ENCODE measurements at places on chromosomes 16 and 17. TPM values are rescaled to one million over a fixed set of nuclear protein-coding genes. Genes with fewer than 3 reads are reported as not detected.

CBX2 gene
- total RNA-seq = 50.0 TPM

DNA sequence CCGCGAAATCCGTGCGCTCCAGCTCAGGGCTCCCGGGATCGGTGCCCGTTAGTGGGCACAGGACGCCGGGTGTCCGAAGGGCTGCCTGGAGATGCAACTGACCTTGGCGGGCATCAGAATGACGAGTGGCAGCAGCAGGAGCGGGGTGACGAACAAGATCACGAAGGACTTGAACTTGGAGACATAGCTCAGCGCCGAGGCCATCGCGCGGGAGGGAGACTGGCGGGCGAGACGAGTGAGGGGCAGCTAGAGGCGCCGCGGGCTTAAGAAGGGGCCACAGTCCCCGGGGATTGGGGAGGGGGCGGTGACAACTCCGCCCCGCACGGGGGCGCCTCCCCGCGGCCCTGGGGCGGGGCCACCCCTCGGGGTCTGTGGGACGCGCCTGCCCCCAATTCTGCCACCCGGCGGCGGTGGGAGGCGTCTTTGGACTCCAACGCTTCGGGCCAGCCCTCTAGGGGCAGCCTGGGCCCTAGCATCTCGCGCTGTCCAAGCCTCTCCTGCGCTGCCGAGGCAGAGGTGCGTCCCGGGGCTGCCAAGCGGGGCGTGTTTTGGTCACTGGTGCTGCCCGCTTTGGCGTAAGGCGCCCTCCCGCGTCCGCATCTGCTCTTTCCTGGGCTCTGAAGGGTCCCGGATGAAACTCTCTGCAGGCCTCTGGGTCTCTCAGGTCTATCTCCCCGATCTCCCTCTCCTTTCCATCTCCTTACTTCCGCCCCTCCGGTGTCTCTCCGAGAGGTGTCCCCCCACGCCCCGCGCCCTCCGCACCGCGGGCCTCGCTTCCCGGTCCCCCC lies at the start of gene SLC13A5:
TSS of gene SLC13A5 (minus strand) at position 240 of the 788 bp plus-strand sequence. CDS start at position 204, 36 bp downstream.
- DNase-seq = no peak

GRCh38 chr17:74713171-74713755 lies 540 bp upstream of the CD300LF start:
- no peak for DNase-seq

DNA sequence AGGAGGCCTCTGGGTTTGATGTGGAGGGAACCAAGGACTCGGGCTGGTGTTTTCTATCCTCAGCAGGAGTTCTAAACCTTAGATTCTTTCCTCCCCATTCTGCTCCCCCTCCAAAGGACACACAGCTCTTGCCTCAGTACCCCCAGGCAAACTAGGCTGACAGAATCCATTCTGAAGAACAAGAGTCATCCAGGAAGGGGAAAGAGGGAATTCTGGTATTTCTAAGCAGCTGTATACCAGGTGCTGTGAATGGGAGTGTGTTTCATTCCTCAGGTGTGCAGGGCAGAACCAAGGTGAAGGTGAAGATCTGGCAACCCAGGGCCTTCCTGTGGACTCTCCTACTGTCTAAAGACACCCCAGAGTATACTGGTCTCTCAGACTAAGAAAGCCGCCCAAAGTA lies 4.1 kb downstream of the INPP5K start:
- no peak for DNase-seq

DNA sequence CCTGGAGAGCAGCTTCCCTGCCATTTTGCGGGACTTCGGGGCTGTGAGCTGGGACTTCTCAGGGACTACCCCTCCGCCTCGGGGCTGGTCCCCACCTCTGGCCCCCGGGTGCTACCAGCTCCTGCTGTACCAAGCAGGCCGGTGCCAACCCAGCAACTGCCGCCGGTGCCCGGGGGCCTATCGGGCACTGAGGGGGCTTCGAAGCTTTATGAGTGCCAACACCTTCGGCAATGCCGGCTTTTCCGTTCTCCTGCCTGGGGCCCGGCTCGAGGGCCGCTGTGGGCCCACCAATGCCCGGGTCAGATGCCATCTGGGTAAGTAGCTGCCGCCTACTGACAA lies 1.3 kb downstream of the ASPHD1 start:
- no peak for DNase-seq

DNA sequence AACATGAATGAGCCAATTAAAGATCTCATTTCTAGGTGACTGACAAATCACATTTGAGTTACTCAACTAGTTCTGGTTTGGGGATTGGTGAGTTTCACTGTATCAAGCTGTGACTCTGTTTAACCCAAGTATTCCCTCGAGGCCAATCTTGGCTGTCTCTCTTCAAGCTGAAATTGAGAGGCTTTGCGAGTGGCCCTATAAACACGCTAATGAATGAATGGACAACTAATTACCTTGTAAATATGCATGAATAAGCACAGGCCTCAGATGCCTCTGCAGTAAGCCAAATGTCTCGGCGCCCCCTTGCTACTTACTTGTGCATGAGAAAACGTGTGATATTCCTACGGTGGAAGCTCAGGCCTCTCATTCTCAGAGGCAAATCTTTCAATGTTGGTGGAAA lies 450.3 kb upstream of the PSMD7 start:
- DNase-seq = no peak

GRCh38 chr17:57868007-57868909 lies 18.4 kb upstream of the MRPS23 start:
- no peak for DNase-seq

DNA sequence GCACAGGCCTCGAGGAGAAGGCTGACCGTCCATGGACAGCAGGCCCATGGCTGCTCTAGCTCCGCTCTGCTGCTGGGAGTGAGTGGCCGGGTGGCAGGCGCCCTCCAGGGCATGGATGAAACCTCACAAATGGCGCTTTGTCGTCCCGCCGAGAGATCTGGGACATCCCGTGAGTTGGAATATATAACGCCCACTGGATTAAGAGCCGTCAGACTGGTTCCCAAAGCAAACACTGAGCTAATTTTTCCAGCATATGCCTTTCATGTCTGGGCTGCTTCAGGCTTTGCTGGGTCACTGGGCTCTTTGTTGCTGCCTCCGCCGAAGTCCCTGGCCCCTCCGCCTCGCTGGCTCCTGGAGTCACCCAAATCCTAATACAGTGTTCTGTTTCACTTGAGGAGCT lies 266.3 kb downstream of the FOXL1 start:
- DNase-seq = no peak

- peak; percentile 20 for DNase-seq
These were observed 4.8 kb downstream of the ATP2A3 start for GRCh38 chr17:3959295-3959899.

- no peak for DNase-seq
These were observed 85.2 kb downstream of the GLG1 start for GRCh38 chr16:74521691-74522090.

CRHR1 gene
- total RNA-seq = not detected

- DNase-seq = no peak
These were observed 75.6 kb upstream of the PLCG2 start for GRCh38 chr16:81703177-81704155.

GRCh38 chr17:73061161-73061560 lies 31.3 kb downstream of the SLC39A11 start:
- DNase-seq = no peak

DPEP2 gene
- not detected for total RNA-seq
